ENCODE measurements at places on chromosomes 4 and X.

- DNase-seq, result no peak
Observed at GRCh38 chr4:19693936-19694570, 557.7 kb upstream of the SLIT2 start.

GRCh38 chr4:73683456-73683855, 56.9 kb upstream of the CXCL8 start:
- DNase-seq, result no peak

DNA sequence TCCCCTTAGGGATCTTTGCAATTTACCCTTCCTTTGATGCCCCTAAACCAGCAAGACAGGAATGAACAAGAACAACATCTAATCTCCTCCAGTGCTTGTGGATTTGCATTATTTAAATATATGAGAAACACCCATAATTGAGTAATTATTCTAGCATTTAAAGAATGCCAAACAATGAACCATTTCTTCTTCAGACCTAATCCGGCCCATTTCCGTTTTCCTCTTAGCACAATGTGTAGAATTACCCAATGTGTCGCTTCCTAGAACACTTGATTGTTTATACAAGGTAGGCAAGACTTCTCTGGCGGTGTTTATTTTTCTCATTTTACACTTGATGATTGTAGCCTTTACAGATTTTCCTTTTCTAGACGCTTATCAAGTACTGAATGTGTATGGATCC, 43.5 kb downstream of the CLDN34 start:
- DNase-seq, result no peak

DNA sequence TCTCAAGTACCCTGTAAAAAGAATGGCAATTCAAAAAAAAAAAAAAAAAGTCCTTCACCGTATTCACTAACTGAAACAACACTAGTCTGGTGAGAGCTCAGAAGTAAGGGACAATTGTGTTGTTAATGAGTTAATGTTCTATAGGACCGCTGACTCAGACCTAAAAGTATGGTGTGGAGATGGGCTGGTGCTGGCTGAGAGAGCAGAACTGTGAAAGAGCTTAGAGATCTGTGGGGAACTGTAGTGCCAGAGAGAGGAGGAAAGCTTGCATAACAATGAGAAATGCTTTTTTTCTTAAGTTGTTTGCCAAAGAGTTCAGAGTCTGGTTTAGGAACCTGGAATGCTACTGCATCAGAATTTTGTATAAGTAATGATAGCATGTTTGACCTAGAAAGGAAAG, 65.1 kb downstream of the LHFPL1 start:
- no peak for DNase-seq

DNA sequence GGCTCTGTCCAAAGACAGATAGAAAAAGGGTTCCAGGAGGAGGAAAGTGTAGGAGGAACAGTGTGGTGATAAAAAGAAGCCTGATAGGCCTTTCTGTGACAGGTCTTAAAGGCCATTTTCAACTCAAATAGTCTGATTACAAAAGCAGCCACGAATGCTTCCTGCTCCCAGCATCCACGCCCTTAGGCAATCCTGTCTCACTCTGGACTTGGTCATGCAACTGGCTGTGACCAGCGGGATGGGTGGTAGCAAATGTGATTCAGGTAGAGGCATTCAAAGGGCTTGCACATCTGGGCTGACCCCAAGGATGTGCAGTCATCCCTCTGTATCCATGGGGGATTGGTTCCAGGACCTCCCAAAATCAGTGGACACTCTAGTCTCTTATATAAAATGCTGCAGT, 14.4 kb upstream of the SEPSECS start:
- no peak for DNase-seq

GRCh38 chr4:177427192-177427591, 15.0 kb downstream of the AGA start:
- no peak for DNase-seq

DNA sequence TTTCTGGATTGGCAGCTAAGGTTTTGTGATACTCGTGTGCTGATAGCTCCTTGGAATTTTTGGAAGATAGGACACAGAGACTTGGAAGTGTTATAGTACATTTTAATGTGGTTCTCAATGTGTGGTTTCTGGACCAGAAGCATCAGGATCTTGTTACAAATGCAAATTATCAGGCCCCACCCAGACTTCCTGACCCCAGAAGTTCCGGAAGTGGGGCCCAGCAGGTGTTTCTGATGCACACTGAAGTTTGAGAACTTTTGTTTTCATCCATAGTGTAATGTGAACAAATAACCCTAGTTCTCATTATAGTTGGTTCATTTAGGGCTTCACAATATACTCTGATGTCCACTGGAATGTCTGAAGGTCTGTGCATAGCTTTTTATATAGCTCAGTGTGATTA, 49.6 kb downstream of the LAMP2 start:
- peak; percentile 17 for DNase-seq

DNA sequence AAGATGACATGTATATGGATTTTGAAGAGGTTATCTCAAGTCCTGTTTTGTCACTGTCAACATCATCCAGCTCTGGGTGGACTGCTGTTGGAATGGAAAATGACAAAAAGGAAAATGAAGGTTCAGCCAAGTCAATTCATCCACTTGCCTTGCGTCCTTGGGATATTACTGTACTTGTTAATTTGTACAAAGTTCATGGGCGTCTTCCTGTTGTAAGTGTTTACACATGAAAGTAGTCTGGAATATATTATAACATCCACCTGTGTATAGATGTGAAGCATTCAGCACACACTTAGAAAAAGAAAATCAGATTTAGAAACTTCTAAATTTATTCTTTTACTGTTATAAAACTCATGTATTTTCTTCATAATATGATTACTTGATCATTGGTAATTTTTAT, 67.2 kb downstream of the BLTP1 start:
- no peak for DNase-seq

- DNase-seq, result no peak
Observed at GRCh38 chrX:125089761-125090445, 229.8 kb upstream of the TEX13C start.

GRCh38 chr4:145934434-145935047, 4.1 kb downstream of the ZNF827 start:
- DNase-seq, result no peak

DNA sequence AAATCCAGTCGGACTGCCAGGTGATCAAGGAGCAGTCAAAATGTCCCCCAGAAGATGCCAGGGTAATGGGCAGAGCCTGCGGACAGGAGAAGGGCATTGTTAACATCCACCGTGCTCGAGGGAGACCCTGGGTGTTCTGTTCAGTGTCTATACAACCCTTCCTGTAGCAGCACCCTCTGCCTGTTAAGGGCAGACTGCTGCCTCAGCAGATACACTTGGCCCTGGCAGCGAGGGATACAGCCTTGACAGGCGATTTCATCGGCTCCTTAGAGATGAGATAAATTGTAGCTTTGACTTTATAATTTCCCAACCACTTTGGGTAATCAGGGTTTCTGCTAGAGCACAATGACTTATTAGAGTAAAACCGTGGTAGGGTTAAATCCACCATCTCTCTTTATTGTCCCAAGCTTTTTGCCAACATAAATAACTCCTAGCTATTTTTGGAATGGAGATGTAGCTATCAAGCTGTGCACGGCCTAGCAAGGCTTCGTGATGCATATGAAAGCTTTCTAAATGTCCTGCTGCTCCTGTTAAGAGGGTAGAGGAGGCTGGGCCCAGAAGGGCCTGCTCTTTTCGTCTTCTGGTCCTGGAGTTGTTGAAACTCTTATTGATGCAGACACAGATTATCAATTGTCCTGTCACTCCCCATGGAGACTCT, 195.9 kb downstream of the CPEB2 start:
- DNase-seq, result no peak

GRCh38 chrX:150365051-150365989, 2.2 kb downstream of the MAMLD1 start:
- DNase-seq, result peak; percentile 28

GRCh38 chrX:38879631-38880220, 78.5 kb downstream of the MID1IP1 start:
- DNase-seq, result peak; percentile 23

GRCh38 chr4:56169061-56169460, 218.2 kb downstream of the AASDH start:
- DNase-seq, result no peak

DNA sequence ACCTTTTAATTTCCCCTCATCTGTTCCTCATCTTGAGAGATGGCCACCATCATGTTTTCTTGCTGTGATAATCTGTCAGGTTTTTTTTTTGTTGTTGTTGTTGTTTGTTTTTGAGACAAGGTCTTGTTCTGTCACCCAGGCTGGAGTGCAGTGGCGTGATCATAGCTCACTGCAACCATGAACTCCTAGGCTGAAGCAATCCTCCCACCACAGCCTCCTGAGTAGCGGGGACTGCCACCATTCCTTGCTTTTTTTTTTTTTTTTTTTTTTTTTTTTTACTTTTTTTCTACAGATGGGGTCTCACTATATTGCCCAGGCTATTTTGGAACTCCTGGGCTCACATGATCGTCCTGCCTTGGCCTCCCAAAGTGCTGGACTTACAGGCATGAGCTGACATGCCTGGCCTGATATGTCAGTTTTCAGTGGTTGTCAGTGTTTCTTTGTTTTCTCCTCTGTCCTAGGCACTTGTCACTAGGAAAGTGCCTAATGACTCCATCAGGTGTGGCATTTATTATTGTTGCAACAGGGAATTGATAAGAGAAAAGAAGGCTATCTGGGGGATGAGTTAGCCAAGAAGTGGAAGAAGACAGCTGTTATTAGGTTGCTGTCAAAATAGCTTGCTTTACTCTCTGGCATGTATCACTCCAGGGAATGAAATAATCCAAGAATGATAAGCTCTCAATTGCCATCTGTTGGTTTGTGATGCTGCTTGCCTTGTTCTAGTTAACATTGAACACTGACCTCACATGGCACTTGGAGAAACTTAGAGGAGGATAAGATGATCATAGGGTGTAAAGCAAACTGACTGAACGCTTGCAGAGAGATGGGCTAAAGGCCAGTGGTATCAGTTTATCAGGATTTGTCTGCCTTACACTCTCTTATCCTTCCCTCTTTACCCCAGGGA, 41.7 kb downstream of the TMEM164 start:
- DNase-seq, result no peak

DNA sequence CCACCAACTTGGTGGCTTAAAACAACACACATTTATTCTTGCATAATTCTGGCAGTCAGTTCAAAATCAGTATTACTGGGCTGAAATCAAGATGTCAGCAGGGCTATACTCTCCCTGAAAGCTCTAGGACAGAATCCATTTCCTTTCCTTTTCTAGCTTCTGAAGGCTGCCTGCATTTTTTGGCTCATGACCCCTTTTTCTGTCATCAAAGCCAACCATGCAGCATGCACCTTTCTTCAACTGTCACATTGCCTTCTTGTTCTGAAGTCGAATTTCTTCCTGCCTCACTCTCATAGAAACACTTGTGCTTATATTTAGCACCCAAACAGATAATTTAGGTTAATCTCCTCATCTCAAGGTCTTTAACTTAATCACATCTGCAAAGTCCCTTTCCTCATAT, 79.8 kb upstream of the PPP1R2C start:
- DNase-seq, result no peak

DNA sequence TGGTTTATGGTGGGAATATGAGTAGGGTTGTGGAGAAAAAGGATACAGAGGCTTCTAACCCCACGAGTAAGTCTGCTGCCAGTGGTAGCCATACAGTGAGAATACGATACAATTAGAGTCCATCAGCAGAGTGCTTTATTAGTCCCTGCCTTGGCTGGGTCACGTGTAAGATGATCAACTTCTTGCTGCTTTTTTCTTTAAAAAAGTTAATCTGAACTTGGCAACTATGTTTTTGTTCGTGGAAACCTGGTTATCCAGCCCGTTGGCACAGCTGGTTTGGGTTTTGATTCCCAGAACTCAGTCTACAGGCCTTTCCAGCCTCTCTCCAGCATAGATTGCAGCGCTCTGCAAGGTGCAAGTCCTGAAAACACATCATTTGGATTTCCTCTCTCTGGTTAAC, 53.1 kb upstream of the LSM6 start:
- DNase-seq, result no peak

DNA sequence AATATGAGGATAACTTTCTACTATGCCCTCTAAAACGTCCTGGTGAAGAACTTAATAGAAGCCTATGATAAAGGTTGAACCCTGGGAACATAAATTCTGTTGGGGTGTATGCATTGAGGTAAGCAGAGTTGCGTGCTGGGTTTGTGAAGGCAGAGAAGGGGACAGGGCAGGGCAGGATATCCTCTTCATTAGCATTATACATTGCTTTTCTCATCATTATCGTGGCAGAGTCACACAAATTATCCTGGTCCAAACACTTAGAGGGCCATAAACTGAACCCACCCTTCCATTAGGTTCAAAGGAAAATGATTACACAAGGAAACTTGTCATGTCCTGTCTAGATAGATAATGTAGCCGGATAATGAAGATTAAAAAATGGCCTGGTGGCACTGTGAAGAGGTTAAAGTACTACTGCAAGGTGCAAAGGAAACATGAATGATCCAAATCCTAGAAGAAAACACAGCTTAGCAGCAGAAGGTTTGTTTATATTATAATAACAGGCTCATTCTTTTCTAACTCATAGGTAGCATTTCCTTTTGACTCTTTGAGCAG, 189.1 kb downstream of the SPCS3 start:
- no peak for DNase-seq

DNA sequence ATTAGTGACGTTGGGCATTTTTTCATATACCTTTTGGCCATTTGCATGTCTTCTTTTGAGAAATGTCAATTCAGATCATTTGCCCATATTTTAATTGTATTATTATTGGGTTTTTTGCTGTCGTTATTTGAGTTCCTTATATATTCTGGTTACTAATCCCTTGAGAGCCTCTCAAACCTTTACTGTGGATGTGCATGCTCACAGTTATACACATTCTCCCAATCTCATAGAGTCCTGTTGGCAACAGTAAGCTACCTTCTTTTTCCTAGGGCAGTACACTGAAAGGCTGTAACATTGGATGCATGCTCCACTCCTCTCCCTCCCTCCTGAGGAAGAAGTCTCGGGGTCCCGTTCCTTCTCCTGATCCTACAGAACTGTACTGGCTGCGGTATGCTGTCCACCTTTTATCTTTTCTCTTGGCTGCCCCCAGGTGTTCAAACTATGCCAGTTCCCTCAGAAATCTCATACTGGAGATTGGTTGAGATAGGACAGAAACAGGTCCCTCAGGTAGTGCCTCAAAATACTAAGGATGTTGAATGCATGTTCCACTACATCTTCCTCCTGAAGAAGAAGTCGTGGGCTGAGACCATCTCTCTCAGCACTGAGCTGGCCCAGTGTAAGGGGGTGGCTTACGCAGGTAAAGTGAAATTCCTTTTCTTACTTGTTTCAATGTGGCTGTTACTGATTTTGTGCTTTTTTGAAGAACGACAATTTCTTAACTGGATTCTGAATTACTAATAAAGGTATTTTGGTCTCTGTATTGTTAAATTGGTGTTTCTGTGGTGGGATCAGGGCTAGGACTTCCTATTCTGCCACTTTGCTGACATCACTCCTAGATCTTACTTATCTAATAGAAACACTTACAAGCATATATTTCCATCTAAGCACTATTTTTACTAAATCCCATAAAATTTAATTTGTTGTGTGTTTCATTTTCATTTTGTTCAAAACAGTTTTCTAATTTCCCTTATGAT, 145.4 kb upstream of the HUWE1 start:
- no peak for DNase-seq

- no peak for DNase-seq
Observed at GRCh38 chr4:1534876-1535526, 128.8 kb upstream of the NKX1-1 start.
